Mammary epithelial cell (primary cell): ENCODE measurements at places on chromosomes 1 and 21.

DNA sequence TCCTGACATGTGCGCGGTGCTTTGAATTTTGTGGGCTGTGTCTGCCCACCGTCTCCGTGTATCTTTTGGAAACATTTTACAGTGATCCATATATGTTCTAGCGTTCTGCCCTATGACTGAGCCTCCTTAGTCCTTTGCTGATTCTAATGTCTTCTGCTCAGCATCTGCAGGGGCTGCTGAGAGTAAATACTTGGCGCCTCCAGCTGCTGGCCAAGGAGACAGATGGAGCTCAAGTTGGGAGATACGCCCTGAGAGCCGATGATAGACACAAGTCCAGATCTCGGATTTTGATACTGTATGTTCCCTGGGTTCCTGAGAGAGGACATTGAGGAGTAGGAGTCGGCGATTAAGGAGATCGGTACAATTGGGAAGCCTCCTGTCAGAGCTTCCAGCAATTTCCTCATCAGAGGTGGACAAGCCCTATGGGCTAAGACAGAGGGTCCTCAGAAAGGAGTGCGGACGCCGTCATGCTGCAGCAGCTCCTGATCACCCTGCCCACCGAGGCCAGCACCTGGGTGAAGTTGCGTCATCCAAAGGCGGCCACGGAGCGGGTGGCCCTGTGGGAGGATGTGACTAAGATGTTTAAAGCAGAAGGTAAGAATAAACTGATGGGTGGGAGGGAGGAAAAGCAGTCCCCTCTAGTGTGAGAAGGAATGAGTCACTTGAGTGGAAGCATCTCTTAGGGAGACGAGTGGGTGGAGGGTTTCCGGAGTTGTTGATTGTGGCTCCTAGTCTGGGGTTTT is 390 bp downstream of the ZFP69B start:
- DNase-seq, result peak; percentile 68

DNA sequence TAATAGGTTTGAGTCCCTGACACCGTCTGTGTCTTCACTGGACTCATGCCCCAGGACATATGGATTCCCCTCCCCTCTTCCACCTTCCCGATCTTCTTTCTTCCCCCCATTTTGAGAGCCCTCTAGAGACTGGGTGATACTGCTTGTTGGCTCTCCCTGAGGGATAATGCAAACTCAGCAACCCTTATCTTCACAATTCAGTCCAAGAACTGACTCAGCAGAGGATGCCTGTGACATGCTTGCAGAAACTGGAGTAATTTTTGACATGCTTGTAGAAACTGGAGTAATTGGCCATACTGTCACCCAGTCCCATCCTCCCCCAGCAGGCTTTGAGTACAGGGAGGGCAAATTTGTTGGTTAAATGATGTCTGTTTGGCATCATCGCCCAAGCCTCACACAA is 127.6 kb upstream of the CTTNBP2NL start:
- DNase-seq, result no peak

GRCh38 chr1:5910276-5910620 is 82.0 kb downstream of the NPHP4 start:
- DNase-seq, result no peak

GRCh38 chr1:50913954-50914353 is 46.1 kb downstream of the FAF1 start:
- DNase-seq, result no peak

GRCh38 chr1:75765697-75766355 is 20.2 kb upstream of the RABGGTB start:
- peak; percentile 62 for DNase-seq

- no peak for DNase-seq
Measured at GRCh38 chr1:207049974-207050391, 1.0 kb downstream of the YOD1 start.

- DNase-seq, result no peak
Measured at GRCh38 chr1:197955486-197956394, 38.6 kb downstream of the LHX9 start.

DNA sequence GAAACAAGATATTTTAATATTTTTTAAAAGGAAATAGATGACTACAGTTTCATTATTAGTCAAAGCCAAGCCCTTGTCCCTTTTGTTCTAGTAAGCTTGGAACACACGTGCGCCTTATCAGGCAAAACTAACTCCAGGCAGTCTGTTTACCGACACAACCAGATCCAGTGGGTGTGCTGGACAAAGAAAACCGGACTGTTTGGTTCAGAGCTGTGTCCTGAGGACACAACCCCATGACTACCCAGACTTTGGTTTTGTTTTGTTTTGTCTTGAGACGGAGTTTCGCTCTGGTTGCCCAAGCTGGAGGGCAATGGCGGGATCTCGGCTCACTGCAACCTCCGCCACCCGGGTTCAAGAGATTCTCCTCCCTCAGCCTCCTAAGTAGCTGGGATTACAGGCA is 13.9 kb upstream of the RHOU start:
- DNase-seq, result no peak

GRCh38 chr1:205351984-205352713 is 4.6 kb downstream of the KLHDC8A start:
- peak; percentile 66 for DNase-seq
